Fibroblast of skin of left quadriceps (primary cell): ENCODE measurements at places on chromosomes 13 and 19.

GRCh38 chr19:56639217-56639616 is 3.7 kb upstream of the SMIM17 start:
- no peak for DNase-seq

GRCh38 chr19:3243819-3244700 is 19.6 kb downstream of the CELF5 start:
- DNase-seq: peak; percentile 19

- DNase-seq: no peak
Measured at GRCh38 chr13:79492313-79492798, 11.4 kb downstream of the NDFIP2 start.

GRCh38 chr13:99406799-99407201 is 94.5 kb upstream of the TM9SF2 start:
- DNase-seq: no peak

DNA sequence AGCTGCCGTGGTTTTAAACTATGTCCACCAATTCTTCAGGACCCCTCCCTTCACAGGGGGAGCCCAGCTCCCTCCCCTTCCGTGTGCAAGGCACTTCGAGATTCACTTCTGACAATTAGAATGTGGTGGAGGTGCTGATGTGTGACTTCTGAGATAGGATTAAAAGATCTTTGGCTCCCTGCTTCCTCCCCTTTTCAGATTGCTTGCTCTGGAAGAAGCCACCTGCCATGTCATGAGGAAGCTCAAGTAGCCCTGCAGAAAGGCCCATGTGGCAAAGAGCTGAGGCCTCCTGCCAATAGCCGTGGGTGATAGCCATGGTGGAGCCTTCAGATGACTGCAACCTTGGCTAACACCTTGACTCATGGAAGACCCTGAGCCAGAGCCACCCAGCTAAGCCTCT is 204.9 kb downstream of the COL4A1 start:
- no peak for DNase-seq
